ENCODE measurements at places on chromosomes 5 and 9.

DNA sequence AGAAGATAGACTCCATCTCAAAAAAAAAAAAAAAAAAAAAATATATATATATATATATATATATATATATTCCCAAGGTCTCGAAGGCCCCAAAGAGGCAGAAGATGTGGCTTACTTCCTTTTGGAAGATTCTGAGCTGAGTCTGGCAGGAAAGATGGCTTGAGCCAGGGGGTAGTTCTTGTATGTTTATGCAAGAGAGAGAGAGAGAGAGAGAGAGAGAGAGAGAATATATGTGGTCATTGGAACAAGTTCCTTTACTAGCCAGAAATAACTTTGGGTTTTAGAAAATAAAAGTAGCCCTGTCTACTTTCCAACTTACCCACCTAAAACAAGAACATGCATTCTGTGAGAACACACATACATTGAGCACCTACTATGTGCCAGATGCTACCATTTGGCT, 17.6 kb downstream of the NCS1 start:
- DNase-seq = no peak

DNA sequence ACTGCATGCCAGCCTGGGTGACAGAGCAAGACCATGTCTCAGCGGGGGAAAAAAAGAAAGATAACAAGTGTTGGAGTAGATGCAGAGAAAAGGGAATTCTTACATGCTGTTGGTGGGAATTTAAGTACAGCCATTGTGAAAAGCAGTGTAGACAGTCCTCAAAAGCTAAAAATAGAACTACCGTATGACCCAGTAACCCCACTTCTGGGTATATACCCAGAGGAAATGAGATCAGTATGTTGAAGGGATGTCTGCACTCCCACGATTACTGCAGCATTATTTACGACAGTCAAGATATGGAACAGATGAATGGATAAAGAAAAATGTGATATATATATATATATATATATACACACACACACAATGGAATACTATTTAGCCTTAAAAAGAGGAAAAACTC, 225.3 kb upstream of the SLC24A2 start:
- DNase-seq = no peak

DNA sequence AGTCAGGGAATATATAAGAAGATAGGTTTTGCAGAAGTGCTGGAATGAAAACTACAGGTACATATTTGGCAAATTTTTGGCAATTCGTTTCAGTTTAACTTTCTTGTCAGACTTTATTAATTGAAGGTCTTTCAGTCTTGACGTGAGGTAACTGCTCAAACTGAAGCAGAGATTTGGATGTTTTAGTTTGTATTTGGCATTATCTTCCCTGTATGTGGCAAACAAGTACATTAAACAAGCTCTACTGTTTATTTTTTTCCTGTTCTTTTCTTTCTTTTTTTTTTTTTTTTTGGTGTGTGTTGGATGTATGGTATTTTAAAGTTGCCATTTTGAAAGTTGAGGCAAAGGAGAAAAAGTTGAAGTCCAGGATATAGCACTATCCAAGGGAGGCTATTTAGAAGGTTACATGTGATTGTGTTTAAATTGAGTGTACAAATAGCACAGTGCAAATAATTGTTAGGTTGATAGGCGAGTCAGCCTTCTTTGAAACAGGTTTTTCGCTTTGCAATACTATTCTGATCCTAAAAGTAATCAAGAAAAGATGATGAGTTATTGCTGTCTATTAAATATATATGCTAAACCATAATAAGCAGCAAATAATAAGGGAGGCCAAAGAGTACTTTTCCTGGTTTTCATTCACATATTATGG, 2.2 kb downstream of the PBX3 start:
- DNase-seq = no peak

DNA sequence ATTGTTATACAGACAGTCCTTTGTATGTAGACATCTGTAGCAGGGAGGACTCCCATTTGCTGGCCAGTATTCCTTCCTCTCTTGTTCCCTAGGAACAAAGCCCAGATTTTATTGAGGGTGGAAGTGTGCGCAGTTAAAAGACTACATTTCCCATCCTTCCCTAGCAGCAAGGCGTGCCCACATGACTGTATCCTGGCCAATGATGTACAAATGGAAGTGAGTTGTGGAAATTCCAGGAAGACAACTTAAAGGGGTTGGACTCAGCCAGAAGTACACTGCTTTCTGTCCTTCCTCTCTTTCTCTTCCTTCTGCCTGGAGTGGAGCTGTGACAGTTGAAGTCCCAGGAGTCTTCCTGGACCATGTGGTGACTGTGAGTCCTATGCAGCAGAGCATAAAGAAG, 89.0 kb downstream of the HRH2 start:
- DNase-seq = no peak

- DNase-seq = no peak
Observed at GRCh38 chr9:68933434-68934328, 80.2 kb downstream of the PRKACG start.

DNA sequence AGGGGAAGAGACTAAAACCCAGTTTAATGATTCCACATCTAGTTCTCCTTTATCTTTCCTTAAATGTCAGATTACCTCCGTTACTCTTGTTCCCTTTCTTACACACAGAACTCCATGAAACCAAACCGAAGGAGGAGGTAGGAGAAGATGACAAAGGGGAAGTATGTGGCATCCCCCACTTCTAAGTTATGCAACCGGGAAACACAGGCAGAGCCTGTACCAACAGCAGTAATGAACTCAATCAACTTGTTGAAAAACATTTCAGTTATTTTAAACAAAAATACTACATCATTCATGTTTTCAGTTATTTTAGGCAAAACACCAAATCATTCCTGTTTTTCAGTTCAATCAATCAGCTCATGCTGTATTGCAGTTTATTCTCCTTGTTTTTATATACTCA, 101.8 kb downstream of the PCSK1 start:
- no peak for DNase-seq

GRCh38 chr5:165076686-165077085, 1571.3 kb downstream of the MAT2B start:
- DNase-seq = no peak

DNA sequence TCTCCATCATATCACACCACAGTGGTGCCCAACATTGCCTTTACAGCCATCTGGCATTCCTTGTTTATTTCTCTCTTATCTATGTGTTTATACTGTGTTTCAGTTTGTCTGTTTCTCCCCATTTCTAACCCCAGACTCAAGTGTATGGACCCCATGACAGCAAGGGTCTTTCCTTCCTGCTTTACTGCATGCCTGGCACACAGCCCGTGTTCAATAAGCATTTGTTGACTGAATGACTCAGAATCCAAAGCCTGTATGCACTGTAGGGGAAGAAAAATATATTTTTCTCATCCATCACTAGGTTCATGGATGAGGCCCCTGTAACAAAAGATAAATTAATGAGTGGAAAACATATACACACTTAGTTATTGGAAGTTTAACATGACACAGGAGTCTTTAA, 190.8 kb upstream of the SEMA6A start:
- no peak for DNase-seq

GRCh38 chr9:118643118-118643517, 726.1 kb downstream of the BRINP1 start:
- no peak for DNase-seq

All from ovary (tissue), 10 donors.